Hematopoietic multipotent progenitor cell treated with erythropoietin and hydrocortisone succinate and interleukin-3 and kit ligand, for 17 days (in vitro differentiated cells): ENCODE measurements at places on chromosomes 6 and 20.

DNA sequence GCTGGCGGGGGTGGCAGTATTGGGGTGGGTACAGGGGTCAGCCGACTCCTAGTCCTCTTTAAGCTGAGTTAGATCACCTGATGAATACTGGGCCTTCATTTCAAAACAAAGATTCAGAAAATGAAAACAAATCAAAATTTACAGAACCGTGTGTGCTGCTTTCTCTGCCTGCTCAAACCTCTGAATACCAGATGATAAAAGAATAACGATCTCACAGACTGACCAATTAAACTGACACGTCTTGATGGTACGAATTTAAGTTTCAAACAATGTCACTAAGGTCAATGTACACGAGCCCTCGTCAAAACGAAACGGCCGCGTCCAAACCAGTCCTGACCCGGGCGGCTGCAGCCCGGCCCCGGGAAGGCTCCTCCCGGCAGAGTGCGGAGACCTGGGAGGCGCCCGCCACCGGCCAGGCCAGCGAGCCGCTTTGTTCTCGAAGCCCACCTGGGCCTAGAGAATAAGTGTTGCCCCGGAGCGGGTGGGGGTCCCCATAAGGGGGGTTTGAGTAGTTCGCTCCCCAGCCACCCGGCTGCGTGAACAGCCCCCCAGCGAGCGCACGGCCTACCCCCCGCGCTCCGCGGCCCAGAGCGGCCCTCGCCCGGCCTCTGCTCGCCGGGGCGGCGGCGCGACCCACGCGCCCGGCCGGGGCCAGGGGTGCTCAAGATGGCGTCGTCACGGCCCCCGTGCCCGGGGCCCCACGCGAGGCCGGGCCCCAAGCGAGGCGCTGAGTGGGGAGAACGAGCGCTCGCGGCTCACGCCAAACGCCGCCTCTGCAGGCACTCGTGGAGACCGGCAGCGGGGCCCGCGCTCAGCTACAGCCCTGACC lies 728 bp downstream of the PSMA7 start:
- peak; percentile 23 for DNase-seq

- DNase-seq = no peak
Measured at GRCh38 chr6:101779051-101779844, 385.7 kb downstream of the GRIK2 start.

DNA sequence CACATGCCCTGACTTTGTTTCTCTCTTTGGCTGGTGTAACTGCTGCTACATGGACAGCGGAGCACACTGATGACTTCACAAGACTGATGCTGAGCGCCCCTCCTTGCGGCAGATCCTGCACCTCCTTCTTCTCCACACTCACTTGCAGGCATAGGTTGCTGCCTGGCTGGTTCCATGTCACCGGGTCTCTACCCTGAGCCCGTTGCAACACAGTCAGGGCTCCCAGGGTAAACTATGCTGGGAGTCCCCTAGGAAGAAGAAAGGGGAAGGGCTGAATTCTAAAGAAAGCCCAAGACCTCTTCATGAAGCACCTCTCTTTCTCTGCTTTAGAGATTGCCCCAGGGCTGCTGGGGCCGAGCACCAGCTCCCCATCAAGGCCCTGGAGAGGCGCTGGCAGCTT lies 83.3 kb upstream of the DUSP22 start:
- DNase-seq = no peak

- DNase-seq = no peak
Measured at GRCh38 chr20:32560989-32561830, 23.9 kb downstream of the NOL4L start.

DNA sequence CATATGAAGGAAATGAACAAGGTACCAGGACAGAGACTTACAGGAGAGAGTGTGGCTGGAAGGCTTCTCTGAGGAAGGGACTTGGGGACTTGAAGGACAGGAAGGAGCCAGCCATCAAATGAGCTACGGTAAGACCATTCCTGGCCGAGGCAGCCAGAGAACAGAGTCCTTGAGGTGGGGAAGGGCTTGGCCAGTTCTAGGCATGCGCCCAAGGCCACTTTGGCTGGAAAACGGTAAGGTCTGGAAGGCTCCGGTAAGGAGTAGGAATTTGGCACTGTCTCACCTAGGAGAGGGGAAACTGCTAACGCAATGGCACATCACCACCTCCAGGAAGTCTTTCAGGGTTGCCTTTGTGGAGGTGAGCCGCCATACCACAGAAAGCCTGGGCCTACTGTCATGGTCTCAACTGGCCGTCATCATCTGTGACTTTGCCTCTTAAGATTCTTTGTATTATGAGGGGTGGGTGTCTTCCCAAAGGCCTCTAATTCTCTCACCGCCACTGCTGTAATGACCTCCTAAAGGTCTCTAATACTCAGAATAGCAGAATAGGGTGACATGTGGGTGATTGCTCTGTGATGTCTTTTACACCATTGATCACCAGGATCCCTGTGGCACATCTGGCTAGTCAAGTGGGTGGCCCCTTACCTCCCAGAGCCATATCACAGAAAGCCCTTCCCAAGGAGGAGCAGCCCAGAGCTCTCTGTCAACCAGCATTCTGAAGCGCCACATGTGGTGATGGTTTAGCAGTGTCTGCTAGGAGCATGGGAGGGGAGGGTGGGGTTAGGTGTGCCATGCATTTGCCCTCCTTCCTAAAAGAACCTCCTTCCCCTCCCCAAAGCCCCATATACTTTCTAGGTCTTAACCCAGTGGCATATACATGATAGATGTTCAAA lies 17.7 kb upstream of the STX16 start:
- no peak for DNase-seq

GRCh38 chr20:50886184-50886790 lies 45.0 kb downstream of the ADNP start:
- DNase-seq = no peak

- DNase-seq = no peak
Measured at GRCh38 chr6:3291346-3291745, 32.6 kb downstream of the PSMG4 start.

- no peak for DNase-seq
Measured at GRCh38 chr6:6004390-6004995, 2.2 kb downstream of the NRN1 start.

DNA sequence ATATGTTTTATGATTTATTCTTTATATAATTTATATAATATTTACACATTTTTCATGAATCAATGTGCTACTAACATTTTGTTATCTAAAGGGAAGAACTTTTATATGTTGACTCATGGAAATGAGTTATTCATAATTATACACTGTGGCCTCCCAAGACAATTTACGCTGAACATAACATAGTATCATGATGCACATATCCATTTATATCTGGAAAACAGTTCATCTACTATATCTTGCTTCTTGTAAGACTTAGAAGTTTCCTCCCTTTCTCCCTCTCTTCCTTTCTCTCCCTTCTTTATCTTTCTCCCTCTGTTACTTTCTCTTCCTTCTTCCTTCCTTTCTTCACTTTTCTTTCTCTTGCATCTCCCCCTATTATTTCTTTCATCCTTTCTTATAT lies 1.1 kb upstream of the EYS start:
- no peak for DNase-seq

GRCh38 chr6:126618639-126619343 lies 278.9 kb downstream of the CENPW start:
- no peak for DNase-seq

DNA sequence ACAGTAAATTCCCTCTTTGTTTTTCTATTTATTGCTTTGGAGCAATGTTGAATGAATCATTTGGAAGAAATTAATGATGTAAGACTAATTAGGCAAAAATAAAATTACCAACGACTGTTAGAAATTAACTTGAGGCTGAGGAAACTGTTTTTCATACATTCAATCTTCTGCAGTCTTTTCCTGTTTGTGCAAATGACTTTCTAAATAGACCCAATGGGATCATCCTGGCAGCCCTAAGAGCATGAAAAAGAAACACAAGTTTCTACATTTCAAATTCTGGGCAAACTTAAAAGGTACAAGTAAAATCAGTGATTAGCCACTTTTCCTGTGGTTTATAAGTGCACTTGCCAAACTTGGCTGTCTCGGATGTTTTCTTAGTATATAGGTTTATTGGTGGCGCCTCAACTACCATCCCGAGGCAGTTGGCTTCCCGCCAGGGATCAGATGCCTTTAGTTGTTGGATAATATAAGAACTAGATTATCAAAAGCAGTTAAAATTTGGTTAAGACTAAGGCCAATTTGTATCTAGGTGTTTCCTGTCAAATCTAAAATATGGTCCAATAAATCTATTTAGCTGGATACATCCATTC lies 181.2 kb downstream of the ISM1 start:
- no peak for DNase-seq

- no peak for DNase-seq
Measured at GRCh38 chr6:31210123-31210522, 39.6 kb upstream of the POU5F1 start.

DNA sequence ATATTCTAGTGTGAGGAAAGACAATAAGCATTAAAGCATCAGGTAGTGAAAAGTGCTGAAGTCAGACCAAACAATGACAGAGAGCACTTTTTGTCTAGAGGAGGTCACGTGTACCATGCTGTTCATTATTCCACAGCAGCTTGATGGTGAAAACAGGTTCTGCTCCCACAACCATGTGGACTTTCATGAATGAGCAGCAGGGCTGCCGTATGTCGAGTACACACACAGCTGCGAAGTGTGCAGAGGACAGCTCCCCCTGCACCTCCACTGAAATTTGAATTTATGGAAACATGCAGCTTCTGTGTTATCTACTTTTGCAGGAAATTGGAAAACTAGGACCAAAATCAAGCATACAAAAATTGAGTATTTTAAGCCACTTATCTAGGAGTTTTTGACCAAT lies 85.3 kb downstream of the MAP7 start:
- no peak for DNase-seq
